ENCODE measurements at places on chromosomes 5 and 9.

DNA sequence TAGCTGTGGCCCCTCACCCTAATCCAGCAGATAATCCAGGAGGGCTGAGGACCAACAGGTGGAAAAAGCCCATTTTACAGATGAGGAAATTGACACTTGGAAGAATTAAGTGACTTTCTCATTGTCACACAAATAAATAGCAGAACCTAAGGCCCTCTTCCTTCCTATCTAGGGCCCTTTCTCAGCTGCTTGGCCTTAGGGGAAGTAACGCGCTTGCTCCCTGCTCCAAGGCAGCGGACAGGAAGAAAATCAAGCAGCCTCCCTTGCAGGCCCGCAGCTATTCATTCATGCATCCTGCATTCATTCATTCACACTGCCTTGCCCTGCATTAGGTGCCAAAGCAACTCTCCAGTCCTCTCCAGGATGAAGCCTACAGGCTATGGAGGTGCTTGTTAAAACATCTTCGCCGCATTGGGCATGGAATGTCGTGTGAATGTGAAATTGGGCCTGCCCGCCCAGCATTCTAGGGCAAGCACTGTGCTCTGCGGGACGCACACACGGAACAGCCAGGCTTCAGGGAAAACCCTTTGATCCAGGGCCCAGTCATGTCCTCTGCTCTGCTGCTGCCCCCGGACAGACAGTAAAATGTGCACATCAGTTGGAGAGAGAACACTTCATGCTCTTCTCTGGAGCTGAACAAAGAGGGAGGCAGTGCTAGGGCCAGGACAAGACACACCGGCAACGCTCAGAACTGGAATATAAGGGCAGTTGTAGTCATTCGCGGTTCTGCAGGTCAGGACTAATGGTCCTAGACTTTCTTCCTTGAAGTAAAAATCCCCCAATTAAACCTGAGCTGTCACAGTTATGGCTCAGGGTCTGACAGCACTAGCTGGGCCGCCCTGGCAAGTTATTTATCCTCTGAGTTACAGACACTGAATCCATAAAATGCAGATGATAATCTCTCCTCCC lies 166.0 kb downstream of the COL23A1 start:
- DNase-seq: no peak

- DNase-seq: no peak
Measured at GRCh38 chr9:100466829-100467221, 6.1 kb upstream of the TMEFF1 start.

DNA sequence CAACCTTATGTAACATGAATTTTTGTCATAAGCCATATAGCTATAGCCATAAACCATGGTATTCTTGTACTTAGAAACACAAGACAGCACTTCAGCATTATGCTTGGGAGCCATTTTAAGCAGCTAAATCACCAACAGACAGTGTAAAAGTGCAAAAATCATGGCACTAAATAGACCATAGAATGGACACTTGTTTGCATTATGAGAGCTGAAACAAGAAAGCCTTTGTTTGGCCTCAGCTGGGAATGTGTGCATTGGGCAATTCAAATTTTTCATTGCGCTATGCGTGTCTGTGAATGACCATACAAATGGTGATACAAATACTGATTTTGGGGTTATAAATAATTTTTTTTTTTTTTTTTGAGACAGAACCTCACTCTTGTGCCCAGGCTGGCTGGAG lies 23.7 kb downstream of the KDM4C start:
- DNase-seq: no peak

DNA sequence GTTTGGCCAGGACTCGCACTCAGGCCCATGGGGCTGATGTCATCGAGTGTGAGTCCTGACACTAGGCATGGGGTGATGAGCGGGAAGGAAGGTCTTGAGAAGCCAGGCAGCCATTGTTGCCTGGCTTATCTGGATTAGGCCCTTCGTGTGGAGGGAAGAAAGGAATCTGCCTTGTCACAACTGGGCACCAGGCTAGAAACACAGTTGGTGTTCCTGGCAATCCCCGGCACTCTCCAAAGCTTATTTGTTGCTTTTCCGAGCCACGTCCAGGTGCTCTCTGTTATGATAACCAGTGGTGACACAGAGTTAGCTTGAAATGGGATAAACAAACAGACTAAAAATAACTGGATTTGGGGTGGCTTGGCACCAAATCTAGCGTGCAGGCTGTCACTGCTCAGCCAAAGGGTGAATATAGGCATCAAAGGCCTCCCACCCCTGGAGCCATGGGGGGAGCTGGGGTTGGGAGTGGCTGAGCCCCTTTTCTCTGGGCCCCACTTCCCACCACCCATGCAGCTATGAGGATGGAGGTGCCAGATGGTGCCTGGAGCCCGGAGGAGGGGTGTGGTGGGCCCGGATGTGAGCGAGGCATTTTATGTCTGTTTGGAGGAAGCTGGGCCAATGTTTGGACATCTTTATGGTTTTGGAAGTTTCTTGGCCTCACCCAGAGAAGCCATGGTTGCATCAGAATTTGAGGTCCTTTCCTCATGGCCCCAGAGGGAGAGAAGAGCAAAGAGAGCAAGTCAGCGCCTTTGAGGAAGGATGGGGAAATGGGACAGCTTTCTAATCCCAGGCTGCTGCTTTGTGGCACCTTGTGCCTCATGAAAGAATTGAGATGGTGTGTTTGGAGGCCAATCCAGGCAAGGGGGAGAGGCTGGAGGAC lies 98.0 kb upstream of the PITX1 start:
- DNase-seq: no peak

- no peak for DNase-seq
Measured at GRCh38 chr5:144369006-144369405, 198.3 kb downstream of the KCTD16 start.

GRCh38 chr5:73303148-73304079 lies 130.4 kb downstream of the TMEM174 start:
- no peak for DNase-seq

DNA sequence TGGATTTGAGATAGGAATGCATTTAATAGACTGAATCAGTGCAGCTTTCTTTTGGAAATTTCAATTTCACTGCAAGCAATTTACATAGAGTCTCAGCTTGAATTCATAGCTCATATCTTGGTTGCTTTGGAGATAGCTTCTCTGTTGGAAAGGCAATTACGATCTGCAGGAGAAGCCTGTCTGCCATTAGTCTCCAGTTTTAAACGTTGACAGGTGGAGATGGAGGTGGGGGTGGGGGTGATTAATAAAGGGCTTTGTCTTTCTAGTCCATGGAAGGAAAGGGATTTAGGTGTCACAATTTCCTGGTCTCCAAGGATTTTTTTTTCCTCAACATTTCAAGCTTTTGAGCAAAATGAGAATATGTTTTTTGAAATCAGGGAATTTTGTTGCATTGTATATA lies 184.7 kb downstream of the CARTPT start:
- DNase-seq: no peak

GRCh38 chr9:87950296-87950695 lies 24.0 kb downstream of the CDK20 start:
- no peak for DNase-seq

- no peak for DNase-seq
Measured at GRCh38 chr9:130839132-130840111, 4.4 kb downstream of the ABL1 start.

DNA sequence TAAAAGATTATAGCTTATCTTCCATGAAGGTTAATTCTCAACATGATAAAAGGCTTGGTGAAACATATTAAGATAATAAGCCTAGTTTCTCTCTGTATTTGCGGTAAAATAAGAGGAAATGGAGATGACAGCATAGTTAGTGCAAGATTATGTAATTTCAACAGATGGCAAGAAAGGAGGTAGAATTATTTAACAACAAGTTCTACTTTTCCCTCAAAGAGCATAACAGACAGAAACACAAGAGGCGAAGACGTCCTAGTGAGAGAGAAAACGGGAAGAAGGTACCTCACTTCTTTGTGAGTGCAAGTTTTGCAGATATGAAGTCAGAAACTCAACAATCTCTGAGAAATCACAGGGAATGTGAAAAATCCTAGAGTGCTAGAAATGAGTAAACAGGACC lies 144.8 kb upstream of the ADCY2 start:
- no peak for DNase-seq

GRCh38 chr9:115018547-115019435 lies 88.4 kb upstream of the TNFSF8 start:
- DNase-seq: no peak

DNA sequence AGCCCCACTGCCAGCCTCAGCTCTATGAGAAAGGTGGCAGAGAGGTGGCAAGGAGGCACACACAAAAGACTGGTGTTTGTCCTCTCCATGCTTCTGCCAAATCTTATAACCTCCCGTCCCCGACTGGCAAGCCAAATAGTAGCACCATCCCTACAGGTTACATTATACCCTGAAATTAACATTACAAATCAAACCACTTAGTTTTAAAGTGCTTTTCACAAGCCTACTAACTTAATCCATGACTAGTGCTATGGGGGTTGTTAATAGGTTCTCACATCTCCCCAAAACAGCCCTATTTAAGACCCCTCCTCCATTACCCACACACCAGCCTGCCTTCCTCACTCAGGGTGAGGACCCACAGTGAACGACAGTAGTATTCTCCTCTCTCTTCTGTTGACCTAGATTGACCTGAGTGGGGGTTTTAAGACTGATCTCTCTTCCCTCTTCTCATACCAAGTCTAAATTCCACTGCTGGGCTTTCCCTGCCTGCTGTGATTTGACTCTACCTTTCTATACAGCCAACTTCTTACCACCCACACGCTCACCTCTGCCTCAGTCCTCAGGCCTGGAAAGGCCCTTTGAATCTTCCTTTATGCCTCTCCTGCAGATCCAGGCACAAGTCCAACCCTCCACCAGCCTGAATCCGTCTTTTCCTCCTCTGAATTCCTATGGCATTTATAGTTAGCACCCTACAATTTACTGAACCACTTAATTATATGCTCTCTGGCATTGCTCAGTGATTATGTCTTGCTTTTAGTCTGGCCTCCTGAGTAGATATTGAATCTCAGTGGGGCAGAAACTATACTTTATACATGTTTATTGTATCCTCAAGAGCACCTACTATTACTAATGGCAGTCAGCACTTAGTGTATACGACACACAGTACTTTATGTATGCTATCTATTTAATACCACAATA lies 116.1 kb downstream of the TMEM174 start:
- no peak for DNase-seq

- no peak for DNase-seq
Measured at GRCh38 chr9:13459071-13459470, 179.6 kb upstream of the MPDZ start.

- no peak for DNase-seq
Measured at GRCh38 chr9:8261737-8262136, 462.2 kb upstream of the DMAC1 start.

GRCh38 chr9:101081641-101082040 lies 53.1 kb downstream of the PLPPR1 start:
- no peak for DNase-seq

GRCh38 chr5:34586117-34586885 lies 69.8 kb upstream of the RAI14 start:
- DNase-seq: peak; percentile 56

Measured in 8988T (cell line).